Suppressor macrophage treated with lipopolysaccharide for 1 hour (primary cell): ENCODE measurements at places on chromosomes 7 and 10.
A peak's percentile ranks its signal among the peaks of the same experiment; 100 is the strongest.

GRCh38 chr7:142438235-142438922 lies 180.5 kb upstream of the PRSS58 start:
- peak; percentile 76 for DNase-seq

DNA sequence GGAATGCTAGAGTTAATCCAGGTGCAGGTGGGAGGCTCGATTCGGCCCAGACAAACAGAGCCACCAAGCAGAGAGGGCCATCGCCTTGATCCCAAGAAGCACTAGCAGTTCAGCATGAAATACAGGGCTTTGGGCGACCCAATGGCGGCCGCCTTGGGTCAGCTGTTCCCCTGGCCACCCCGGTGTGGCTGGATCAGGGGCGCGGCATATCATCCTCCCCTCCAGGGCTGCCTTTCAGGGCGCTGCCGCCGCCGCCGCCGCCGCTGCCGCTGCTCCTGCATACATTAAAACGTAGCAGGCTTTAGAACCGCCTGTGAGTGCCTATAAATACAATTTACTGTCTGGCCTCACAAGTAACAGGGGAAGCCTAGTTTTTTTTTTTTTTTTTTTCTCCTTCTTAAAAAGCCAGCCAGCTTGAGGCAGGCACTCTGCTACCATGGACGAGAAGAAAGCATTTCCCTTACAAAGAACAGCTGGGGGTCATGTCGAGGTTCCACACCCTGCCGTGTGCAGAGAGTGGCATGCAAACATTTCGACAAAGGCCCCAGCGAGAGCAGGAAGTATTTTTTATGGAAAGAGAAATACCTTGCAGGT lies 57.7 kb upstream of the EFCAB10 start:
- DNase-seq = no peak

- DNase-seq = no peak
These were observed 18.3 kb downstream of the CLEC2L start for GRCh38 chr7:139541600-139542307.

DNA sequence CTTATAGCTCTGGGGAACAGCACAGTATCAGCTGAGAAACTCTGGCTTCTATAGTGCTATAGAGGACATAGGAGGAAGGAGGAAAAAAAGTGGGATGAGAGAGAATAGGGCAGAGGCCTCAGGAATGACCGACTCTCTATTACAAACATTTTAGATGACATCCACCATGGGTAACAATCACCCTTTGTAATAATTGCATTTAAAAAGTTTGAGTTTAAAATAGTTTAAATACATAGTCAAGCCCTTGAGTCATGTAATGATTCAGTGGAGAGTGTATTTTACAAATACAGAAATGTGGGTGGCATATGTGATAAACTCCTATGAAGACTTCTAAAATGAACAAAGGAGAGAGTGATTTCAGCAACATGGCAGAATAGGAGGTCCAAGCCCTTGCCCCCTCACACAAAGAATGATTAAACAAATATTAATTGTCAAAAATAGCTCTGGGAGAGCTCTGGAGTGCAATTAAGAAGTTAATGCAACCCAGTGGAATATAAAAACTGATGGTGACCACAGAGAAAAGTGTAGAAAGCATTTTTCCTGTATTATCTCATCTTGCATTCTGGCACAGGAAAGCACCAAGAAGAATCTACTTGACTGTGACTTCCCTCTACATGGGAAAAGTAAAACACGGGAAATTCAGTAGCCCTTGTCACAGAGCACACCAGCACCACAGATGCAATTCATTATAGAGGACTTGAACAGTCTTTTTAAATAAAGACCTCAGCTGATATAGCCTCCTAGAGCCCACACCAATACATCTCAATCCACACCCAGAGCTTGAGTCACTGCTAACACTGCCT lies 569.0 kb upstream of the SORCS1 start:
- no peak for DNase-seq

GRCh38 chr7:47942132-47942531 lies 6.1 kb downstream of the PKD1L1 start:
- DNase-seq = peak; percentile 54

- DNase-seq = no peak
These were observed 236.8 kb downstream of the RNLS start for GRCh38 chr10:88346144-88346977.

DNA sequence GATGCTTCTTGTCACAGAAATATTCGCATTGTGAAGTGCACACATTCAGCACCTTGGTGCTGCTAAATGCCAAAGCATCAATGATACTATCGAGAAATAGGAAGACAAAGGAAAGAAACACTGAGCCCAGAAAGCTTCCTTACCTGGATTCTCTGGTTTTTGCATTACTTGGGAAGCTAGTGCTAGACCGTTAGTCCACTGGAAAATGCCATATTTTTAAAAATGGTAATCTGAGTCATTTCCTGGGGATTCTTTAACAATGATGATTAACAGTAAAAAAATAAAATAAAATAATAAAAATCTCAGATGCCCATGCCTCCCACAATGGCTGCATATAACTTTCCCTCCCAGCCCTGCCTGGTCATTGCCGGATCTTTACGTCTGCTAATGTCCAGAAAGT lies 420.1 kb upstream of the MGMT start:
- DNase-seq = no peak

GRCh38 chr10:129627442-129627841 lies 160.4 kb downstream of the MGMT start:
- no peak for DNase-seq

GRCh38 chr10:45447416-45447815 lies 73.4 kb downstream of the ALOX5 start:
- DNase-seq = no peak

DNA sequence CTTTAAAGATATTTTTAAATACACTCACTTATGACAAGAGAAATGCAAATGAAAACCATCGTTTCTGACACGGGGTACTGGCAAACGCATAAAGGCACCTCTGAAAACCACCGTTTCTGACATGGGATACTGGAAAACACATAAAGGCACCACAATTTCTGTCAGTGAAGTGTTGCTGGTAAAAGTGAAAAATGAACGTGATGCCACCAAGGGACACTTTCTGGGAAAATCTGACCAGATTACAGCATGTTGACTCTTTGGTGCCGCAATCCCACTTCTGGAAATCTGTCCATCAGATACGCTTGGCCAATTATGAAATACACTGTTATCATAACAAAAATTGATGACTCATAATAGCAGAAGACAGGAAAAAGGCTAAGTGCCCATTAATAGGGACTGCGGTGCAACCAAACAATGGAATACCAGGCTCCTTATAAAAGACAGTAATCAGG lies 131.7 kb downstream of the ZMYND11 start:
- no peak for DNase-seq

DNA sequence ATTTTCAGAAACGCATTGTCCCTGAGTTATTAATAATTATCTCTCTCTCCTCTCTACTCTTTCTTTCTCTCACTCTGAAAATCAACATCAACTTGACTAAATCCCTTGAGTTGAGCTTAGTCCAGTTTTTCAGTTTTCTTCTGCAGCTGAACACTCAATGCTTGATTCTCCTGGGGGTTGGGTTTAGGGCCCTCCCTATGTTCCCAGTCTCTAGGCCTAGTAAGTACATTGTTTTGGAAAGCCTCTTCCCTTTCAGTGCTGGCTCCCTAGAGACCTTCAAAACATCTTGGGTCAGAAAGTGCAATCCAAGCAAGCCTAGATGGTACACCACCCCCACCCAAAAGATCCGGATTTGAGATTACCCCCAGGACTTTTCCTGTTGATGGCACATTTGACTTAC lies 488.5 kb downstream of the LRMDA start:
- no peak for DNase-seq

GRCh38 chr7:36379831-36380504 lies 9.7 kb upstream of the ANLN start:
- no peak for DNase-seq

DNA sequence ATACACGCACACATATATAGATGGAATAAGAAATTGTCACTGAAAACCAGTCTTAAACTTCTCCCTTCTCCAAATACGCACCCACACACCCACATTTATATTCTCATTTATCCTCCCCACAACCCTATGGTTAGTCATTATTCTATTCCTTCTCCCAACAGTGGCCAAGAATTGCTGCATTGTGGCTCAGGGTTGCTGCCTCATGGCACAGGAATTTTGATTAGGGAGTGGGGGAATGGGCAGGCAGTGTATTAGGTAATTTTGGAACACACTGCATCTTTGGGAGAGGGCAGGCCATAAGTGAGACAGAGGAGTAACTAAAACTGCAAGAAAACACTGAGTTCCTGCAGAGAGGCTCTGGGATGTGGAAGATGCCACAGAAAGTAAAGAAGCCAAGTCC lies 35.7 kb downstream of the NAPEPLD start:
- DNase-seq = no peak

DNA sequence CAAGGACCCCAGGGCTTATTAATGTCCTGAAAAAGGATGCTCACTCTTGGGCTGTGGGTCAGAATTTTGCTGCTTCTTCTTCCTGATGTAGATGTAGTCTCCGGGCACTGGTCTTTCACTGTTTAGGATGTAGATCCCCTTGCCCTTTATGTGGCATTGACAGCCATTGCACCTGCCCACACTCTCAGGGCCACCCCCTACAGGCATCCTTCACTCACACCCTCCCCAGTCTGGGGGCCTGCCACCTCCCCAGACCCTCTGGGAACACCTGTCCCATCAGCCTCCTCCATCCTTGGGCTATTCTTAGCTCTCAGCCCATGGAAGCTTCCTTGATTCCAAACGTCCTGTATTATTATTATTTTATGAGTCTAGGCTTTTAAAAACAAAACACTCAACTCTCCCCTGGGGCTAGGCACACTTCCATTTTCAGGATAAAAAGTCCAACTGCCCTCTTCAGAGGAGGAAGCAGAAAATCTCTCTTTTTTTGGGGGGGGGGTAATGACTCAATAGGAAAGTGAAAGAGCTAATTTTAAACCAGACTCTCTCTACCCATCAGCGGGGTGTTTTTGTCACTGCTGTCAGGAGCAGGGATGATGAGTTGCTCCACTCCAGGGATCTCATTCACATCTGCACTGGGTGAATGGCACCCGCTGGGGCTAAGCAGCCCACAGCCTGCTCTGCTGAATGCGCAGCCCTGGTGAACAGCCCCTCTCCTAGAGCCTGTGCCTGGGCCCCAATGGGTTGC lies 11.5 kb upstream of the KLRG2 start:
- DNase-seq = peak; percentile 84

GRCh38 chr7:106092204-106092603 lies 19.9 kb downstream of the SYPL1 start:
- no peak for DNase-seq

- peak; percentile 89 for DNase-seq
These were observed 63.5 kb downstream of the FAM53B start for GRCh38 chr10:124680675-124681074.

DNA sequence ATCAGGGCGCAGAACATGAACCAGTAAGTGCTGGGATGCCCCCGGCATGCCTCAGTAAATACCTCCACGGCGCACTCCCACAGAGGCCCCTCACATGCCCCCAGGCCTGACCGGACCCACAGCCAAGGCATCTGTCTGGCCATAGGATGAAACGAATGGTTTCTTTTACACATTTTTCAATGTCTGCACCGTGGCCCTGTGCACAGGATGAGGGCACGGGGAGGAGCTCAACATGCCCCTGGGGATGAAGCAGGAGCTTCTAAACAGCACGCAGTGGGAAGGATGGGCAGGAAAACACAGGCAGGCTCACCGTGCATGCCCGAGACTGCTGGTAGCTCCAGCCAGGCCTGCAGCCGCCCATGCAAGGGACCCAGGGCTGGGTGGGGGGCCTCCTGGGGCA lies 283.3 kb downstream of the TNS3 start:
- DNase-seq = no peak

DNA sequence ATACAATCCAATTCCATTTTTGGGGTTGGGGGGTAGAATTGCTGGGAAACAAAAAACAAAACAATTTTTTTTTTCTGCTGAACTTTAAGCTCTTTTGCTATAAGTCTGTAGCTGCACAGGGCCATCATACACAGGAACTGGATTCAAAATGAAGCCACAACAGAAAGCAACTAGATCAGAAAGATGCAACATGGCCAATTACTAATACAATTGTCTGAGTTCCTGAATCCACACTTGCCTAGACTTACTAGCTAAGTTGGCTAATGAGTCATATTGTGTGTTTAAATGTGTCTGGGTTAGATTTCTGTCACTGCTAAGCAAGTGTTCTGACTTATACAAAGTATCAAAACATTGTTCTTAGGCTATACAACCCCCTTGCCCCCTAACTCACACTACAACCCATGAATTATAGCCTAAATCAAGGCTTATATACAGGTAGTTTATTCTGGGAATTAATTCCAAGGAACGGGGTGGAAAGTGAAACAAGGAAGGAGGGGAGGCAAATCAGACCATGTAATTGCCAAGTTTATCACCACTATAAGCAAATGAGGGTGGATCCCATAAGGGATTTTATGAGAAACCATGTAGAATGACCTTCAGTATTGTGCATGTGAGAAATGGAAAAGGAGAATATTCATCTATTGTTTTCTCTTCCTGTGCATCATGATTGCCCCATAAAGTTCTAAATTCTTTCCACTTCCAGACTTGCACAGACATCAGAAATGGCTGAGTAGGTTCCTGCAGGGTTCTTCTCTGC lies 337.9 kb upstream of the SORCS1 start:
- DNase-seq = no peak

DNA sequence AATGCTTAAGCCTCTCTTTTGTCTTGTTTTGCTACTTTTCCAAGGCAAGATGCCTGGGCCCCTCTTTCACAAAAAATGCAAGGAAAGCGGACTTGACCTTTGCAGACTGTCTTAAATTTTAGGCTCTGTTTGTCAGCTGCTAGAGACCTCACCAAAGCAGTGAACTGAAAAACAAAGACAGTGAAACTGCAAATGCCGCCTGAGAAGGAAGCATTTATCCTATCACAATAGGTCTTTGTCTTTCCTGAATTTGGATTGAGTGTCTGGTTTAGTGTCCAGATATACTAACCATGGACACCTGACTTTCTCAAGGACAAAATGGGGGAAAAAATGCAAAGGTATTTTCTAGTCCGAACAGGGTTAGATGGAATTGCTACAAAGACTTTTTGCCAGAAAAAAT lies 256.9 kb downstream of the INHBA start:
- DNase-seq = no peak

DNA sequence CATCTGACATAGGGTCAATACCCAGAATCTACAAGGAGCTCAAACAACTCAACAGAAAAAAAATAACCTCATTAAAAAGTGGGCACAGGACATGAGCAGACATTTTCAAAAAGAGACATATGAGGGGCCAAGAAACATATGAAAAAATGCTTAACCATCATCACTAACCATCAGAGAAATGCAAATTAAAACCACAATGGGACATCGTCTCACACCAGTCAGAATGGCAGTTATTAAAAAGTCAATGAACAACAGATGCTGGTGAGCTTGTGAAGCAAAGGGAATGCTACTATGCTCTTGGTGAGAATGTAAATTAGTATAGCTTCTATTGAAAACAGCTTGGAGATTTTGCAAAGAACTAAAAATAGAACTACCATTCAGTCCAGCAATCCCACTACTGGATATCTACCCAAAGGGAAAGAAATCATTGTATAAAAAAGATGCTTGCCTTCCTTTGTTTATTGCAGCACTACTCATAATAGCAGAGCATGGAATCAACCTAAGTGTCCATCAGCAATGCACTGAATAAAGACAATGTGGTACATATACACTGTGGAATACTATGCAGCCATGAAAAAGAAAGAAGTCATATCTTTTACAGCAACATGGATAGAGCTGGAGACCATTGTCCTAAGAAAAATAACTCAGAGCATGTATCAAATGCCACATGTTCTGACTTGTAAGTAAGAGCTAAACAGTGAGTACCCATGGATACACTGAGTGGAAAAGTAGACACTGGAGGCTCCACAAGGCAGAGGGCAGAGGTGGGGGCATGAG lies 139.8 kb downstream of the ADARB2 start:
- no peak for DNase-seq

- no peak for DNase-seq
These were observed 344.2 kb upstream of the GALNT17 start for GRCh38 chr7:70787771-70788170.
